ENCODE measurements at places on chromosomes 11 and 22.
A peak's percentile ranks its signal among the peaks of the same experiment; 100 is the strongest.

GRCh38 chr22:19130959-19131684 lies at the start of gene TSSK2:
Gene TSSK2, plus strand, starts transcription at chr22:19131308. Its CDS starts 92 bp downstream, at chr22:19131400.
- H3K4me3 ChIP-seq: no peak within 1 kb of the TSS
- no peak within 1 kb of the TSS for H3K27ac ChIP-seq
- peaks cover 6% of the 10 kb centered on the region for H3K36me3 ChIP-seq
- H3K4me1 ChIP-seq: no peaks in the 10 kb centered on the region
- H3K27me3 ChIP-seq: no peaks in the 10 kb centered on the region

- no peak overlapping the region for H3K27ac ChIP-seq
- peaks cover 53% of the 10 kb centered on the region for H3K4me1 ChIP-seq
- DNase-seq: no peak
- H3K36me3 ChIP-seq: no peaks in the 10 kb centered on the region
These were observed 8.8 kb downstream of the DGCR2 start for GRCh38 chr22:19113429-19113828.

- peak overlapping the region; percentile 61 for H3K4me3 ChIP-seq
- DNase-seq: no peak
- peaks cover 77% of the 10 kb centered on the region for H3K4me1 ChIP-seq
- no peaks in the 10 kb centered on the region for H3K27me3 ChIP-seq
These were observed 12.8 kb downstream of the CTSC start for GRCh38 chr11:88324562-88325345.

DNA sequence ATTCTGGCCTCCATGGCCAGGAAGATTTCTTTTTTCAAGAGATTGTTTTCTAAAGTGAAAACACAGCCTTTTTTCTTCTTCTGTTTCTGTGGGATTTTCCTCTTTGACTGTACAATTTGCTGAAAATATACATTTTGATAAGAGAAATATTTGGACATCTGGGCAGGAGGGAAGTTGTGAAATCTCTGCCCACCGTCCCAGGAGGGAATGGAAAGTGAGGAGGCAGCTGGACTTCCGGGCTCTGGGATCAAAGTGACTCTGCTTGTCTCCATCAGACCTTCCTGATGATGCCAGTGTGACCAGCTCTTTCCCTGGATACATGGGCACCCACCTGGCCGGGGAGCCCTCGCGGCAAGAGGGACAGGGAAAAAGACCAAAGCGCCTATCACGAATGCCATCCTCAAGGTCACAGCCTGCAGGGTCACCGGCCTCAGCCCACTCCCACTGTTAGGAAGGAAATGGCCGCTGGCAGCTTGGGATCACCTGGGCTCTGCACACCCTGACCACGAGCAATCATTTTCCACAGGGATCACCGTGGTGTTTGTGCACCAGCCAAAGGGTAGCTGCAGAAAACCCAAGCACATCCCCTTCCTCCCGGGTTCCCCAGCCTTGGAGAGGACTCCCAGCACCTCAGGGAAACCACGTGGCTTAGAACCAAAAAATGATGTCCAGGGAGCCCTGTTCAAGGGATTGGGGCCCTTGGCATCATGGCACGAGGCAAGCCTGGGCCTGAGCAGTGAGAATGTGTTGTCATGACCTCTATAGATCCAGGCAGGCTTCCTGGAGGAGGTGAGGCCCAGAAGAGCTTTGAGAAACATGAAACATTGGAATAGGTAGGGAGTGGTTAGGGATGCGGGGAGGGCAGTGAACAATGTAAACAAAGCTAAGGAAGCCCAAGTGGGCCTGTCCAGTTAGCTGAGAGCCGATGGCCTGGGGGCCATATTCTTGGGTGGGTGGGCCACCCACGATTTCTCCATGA lies 29.1 kb upstream of the CCND1 start:
- H3K4me1 ChIP-seq: no peaks in the 10 kb centered on the region
- peaks cover 21% of the 10 kb centered on the region for H3K27me3 ChIP-seq
- no peak overlapping the region for H3K4me3 ChIP-seq
- peaks cover 7% of the 10 kb centered on the region for H3K36me3 ChIP-seq
- no peak overlapping the region for H3K27ac ChIP-seq

- peaks cover 14% of the 10 kb centered on the region for H3K27me3 ChIP-seq
- H3K4me3 ChIP-seq: no peak overlapping the region
- no peaks in the 10 kb centered on the region for H3K36me3 ChIP-seq
- no peak overlapping the region for H3K27ac ChIP-seq
- H3K4me1 ChIP-seq: peaks cover 11% of the 10 kb centered on the region
These were observed 105.2 kb downstream of the SPON1 start for GRCh38 chr11:14067686-14068085.

DNA sequence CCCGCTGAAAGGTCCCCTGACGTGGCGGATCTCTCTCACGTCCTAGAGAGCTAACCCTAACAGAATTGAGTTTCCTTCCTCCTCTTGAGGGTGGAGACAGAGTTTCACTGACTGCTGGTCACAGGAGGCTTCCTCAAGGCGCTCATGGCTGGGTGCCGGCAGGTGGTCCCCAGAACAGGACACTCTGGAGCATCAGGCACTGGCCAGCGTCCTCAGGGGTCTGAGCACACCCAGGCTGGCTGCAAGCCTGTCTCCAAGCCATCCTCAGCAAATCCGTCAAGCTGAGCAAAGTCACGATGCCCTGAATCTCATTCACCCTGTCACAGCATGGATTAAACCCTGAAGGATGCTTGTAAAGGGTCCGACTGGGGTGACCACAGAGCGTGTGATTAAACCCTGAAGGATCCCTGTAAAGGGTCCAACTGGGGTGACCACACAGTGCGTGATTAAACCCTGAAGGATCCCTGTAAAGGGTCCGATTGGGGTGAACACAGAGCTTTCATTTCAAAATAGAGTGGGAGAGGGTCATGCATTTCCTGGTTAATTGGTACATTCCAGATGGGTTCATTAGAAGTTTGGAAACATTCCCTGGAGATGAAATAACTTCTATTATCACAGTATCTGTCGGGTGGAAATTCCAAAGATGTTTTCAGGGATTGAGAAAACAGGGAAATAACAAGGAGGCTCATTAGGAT lies 473.0 kb downstream of the BRD1 start:
- H3K27ac ChIP-seq: no peak overlapping the region
- H3K4me1 ChIP-seq: no peaks in the 10 kb centered on the region
- H3K36me3 ChIP-seq: no peaks in the 10 kb centered on the region
- no peak for DNase-seq
- peaks cover 25% of the 10 kb centered on the region for H3K27me3 ChIP-seq

DNA sequence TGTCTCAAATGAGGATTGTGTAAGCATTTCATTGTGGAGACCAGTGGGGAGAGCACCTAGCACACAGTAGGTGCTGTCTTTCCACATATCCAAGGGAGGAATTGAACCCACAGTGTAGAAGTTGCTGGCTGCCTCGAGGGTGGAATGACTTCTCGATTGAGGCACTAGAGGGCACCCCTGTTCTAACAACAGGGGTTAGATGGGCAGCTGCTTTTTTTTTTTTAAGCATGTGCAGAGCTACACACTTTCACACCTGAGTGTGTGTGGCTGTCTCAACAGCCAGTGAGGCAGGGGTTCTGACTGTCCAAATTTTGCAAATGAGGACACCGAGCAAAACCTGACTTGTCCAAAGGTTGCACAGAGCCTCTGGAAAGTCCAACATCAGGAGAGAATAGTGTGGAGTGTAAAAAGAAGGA lies 118.2 kb upstream of the CRYBB3 start:
- peak overlapping the region; percentile 70 for H3K27ac ChIP-seq
- no peaks in the 10 kb centered on the region for H3K27me3 ChIP-seq
- H3K4me1 ChIP-seq: peaks cover 54% of the 10 kb centered on the region
- H3K36me3 ChIP-seq: no peaks in the 10 kb centered on the region
- no peak for DNase-seq
- peak overlapping the region; percentile 30 for H3K4me3 ChIP-seq

DNA sequence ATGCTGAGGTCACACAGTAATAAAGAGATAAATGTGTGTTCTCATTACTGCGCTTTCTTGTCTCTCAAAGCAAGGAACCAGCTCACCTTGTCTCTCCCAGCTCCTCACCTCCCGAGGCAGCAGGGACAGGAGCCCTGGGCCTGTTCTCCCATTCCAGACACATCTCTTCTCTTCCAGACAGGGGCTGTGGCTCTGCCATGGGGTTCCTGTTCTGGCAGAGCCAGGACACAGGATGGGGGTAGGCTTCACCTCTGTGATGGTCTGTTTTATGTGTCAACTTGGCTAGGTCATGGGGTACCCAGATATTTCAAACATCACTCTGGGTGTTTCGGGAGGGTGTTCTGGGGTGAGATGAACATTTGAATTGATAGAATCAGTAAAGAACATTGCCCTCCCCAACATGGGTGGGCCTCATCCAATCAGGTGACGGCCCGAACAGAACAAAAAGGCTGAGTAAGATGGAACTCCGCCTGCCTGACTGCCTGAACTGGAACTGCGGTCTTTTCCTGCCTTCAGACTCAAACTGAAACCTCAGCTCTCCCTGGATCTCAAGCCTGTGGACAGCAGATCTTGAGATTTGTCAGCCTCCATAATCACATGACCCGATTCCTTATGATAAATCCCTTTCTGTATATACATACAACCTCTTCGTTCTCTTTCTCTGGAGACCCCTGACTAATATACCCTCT lies 2.0 kb upstream of the VSIG10L2 start:
- H3K27me3 ChIP-seq: peaks cover 11% of the 10 kb centered on the region
- no peak overlapping the region for H3K4me3 ChIP-seq
- no peak overlapping the region for H3K27ac ChIP-seq
- no peaks in the 10 kb centered on the region for H3K36me3 ChIP-seq
- H3K4me1 ChIP-seq: peaks cover 6% of the 10 kb centered on the region

DNA sequence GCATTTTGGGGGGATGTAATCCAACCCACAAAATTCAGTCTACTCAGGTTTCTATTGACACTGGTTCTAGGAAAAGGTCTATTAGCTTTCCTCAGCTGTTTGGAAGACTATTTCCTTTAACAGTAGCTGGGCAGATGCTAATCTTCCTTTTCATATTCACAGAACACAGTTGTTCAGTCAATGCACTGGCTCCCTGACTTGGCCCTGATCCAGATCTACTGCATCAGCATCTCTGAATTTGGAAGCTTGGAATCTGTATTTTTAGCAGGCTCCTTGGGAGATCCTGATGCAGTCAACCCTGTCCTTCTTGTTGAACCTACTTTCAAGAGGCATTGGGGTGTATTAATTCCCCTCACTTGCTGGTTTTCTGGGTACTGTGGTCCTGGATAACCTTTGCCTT lies 6.3 kb downstream of the HTATIP2 start:
- H3K27me3 ChIP-seq: no peaks in the 10 kb centered on the region
- peaks cover 22% of the 10 kb centered on the region for H3K4me1 ChIP-seq
- H3K4me3 ChIP-seq: no peak overlapping the region
- peaks cover 7% of the 10 kb centered on the region for H3K36me3 ChIP-seq

GRCh38 chr22:38655519-38656255 lies 505 bp downstream of the FAM227A start:
- H3K4me1 ChIP-seq: peaks cover 12% of the 10 kb centered on the region
- no peaks in the 10 kb centered on the region for H3K36me3 ChIP-seq
- no peak for DNase-seq

GRCh38 chr22:28817919-28818859 lies 17.8 kb upstream of the XBP1 start:
- peaks cover 61% of the 10 kb centered on the region for H3K4me1 ChIP-seq
- DNase-seq: no peak
- peak overlapping the region; percentile 91 for H3K27ac ChIP-seq

GRCh38 chr22:38034278-38034882 lies 22.8 kb upstream of the PICK1 start:
- no peaks in the 10 kb centered on the region for H3K27me3 ChIP-seq
- no peak overlapping the region for H3K27ac ChIP-seq
- H3K36me3 ChIP-seq: no peaks in the 10 kb centered on the region
- H3K4me1 ChIP-seq: no peaks in the 10 kb centered on the region
- DNase-seq: no peak
- no peak overlapping the region for H3K4me3 ChIP-seq

- peak overlapping the region; percentile 99 for H3K27ac ChIP-seq
- peaks cover 66% of the 10 kb centered on the region for H3K4me1 ChIP-seq
- DNase-seq: peak; percentile 64
- H3K36me3 ChIP-seq: no peaks in the 10 kb centered on the region
These were observed 12.2 kb downstream of the BCL9L start for GRCh38 chr11:118913411-118914125.

- DNase-seq: no peak
- no peak overlapping the region for H3K4me3 ChIP-seq
- peaks cover 6% of the 10 kb centered on the region for H3K27me3 ChIP-seq
- no peak overlapping the region for H3K27ac ChIP-seq
These were observed 162.5 kb upstream of the NTM start for GRCh38 chr11:131207901-131208300.

GRCh38 chr11:118200497-118200896 lies 24.1 kb upstream of the SCN2B start:
- H3K27me3 ChIP-seq: no peaks in the 10 kb centered on the region
- H3K27ac ChIP-seq: no peak overlapping the region
- no peak for DNase-seq
- no peaks in the 10 kb centered on the region for H3K4me1 ChIP-seq
- no peaks in the 10 kb centered on the region for H3K36me3 ChIP-seq

- H3K27me3 ChIP-seq: no peaks in the 10 kb centered on the region
- peaks cover 8% of the 10 kb centered on the region for H3K4me1 ChIP-seq
- H3K27ac ChIP-seq: no peak overlapping the region
- peaks cover 18% of the 10 kb centered on the region for H3K36me3 ChIP-seq
- H3K4me3 ChIP-seq: no peak overlapping the region
- no peak for DNase-seq
These were observed 7.6 kb downstream of the VPS37C start for GRCh38 chr11:61153593-61154095.

DNA sequence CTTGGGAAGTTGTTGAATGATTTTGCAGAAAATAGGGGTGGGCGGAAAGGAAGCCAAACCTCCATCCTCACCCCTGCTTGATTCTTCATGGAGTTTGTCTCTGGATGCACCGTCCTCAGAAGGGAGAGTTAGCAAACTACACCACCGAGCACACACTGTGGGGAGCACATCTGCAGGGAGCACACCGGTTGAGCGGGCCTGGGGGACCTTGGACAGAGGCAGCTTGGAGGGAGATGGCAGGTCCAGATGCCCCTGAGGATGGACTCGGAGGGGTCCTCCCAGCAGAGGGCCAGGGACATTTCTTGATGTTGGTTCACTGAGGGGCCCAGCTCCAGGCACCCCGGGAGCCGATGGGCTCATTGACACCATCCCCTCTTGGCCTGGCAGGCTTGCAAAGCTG lies 15.1 kb upstream of the FGF19 start:
- no peak overlapping the region for H3K27ac ChIP-seq
- H3K4me3 ChIP-seq: no peak overlapping the region
- no peaks in the 10 kb centered on the region for H3K36me3 ChIP-seq

- DNase-seq: no peak
- no peaks in the 10 kb centered on the region for H3K36me3 ChIP-seq
- no peak overlapping the region for H3K4me3 ChIP-seq
- H3K27ac ChIP-seq: no peak overlapping the region
- H3K4me1 ChIP-seq: peaks cover 7% of the 10 kb centered on the region
- H3K27me3 ChIP-seq: peaks cover 4% of the 10 kb centered on the region
These were observed 19.7 kb upstream of the MYRF start for GRCh38 chr11:61732705-61733104.

Measured in natural killer cell treated with Interleukin-12 subunit alpha and Interleukin-12 subunit beta and Interleukin-15 and Interleukin-18, amount 100 ng/mL, for 72 hours (primary cell).